ENCODE measurements at places on chromosomes 16 and 17. TPM values are rescaled to one million over a fixed set of nuclear protein-coding genes. Genes with fewer than 3 reads are reported as not detected.
A peak's percentile ranks its signal among the peaks of the same experiment; 100 is the strongest.

DNA sequence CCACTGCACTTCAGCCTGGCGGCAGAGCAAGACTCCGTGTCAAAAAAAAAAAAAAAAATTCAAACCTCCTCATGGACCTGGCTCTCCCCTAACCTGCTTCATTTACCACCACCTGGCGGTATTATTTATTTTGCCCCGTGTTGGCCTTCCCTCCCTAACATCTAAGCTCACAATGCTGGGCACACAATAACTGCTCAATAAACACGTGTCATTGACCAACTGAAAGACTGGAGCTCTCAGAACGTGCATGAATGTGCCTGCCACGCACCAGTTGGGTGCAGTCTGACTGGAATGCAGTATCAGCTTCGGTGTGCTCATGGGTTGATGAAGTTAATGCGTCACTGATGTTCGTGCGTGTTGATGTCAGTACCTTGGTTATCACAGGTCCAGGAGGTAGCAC, 64.4 kb upstream of the CDC42EP4 start:
- no peak overlapping the region for H3K4me3 ChIP-seq
- no peak overlapping the region for H3K27ac ChIP-seq
- H3K4me1 ChIP-seq = no peaks in the 10 kb centered on the region
- H3K36me3 ChIP-seq = no peaks in the 10 kb centered on the region
- no peak for DNase-seq

GRCh38 chr17:7851438-7852261, 3.2 kb upstream of the TMEM88 start:
- no peak overlapping the region for H3K4me3 ChIP-seq
- DNase-seq = peak; percentile 49
- no peaks in the 10 kb centered on the region for H3K27me3 ChIP-seq
- H3K27ac ChIP-seq = no peak overlapping the region
- peaks cover 19% of the 10 kb centered on the region for H3K36me3 ChIP-seq

- H3K4me1 ChIP-seq = no peaks in the 10 kb centered on the region
- no peak overlapping the region for H3K27ac ChIP-seq
- DNase-seq = no peak
- no peak overlapping the region for H3K4me3 ChIP-seq
- no peaks in the 10 kb centered on the region for H3K36me3 ChIP-seq
Observed at GRCh38 chr16:23917621-23918020, 81.8 kb downstream of the PRKCB start.

- no peaks in the 10 kb centered on the region for H3K4me1 ChIP-seq
- no peak for DNase-seq
- H3K27me3 ChIP-seq = no peaks in the 10 kb centered on the region
- H3K36me3 ChIP-seq = no peaks in the 10 kb centered on the region
- no peak overlapping the region for H3K4me3 ChIP-seq
Observed at GRCh38 chr17:10115536-10115932, 82.9 kb downstream of the GAS7 start.

- H3K27me3 ChIP-seq = no peaks in the 10 kb centered on the region
- no peak for DNase-seq
- no peak overlapping the region for H3K27ac ChIP-seq
- H3K4me3 ChIP-seq = no peak overlapping the region
- peaks cover 12% of the 10 kb centered on the region for H3K36me3 ChIP-seq
Observed at GRCh38 chr17:60514053-60514452, 12.0 kb downstream of the APPBP2 start.

- H3K4me3 ChIP-seq = no peak overlapping the region
- DNase-seq = peak; percentile 65
- H3K4me1 ChIP-seq = peaks cover 18% of the 10 kb centered on the region
- H3K27ac ChIP-seq = peak overlapping the region; percentile 49
- H3K27me3 ChIP-seq = no peaks in the 10 kb centered on the region
- no peaks in the 10 kb centered on the region for H3K36me3 ChIP-seq
Observed at GRCh38 chr16:64428463-64429113, 693.3 kb downstream of the CDH11 start.

GRCh38 chr16:361872-362701, 8.3 kb downstream of the MRPL28 start:
- H3K4me3 ChIP-seq = no peak overlapping the region
- DNase-seq = peak; percentile 60
- H3K4me1 ChIP-seq = peaks cover 17% of the 10 kb centered on the region
- no peak overlapping the region for H3K27ac ChIP-seq
- no peaks in the 10 kb centered on the region for H3K36me3 ChIP-seq

GRCh38 chr16:88722784-88723506, 16.6 kb downstream of the CTU2 start:
- peaks cover 9% of the 10 kb centered on the region for H3K36me3 ChIP-seq
- DNase-seq = no peak
- H3K27ac ChIP-seq = no peak overlapping the region
- H3K4me3 ChIP-seq = no peak overlapping the region
- no peaks in the 10 kb centered on the region for H3K27me3 ChIP-seq

- H3K27me3 ChIP-seq = no peaks in the 10 kb centered on the region
- no peak for DNase-seq
- H3K27ac ChIP-seq = no peak overlapping the region
- H3K4me1 ChIP-seq = peaks cover 6% of the 10 kb centered on the region
Observed at GRCh38 chr17:48439875-48440505, 10.0 kb upstream of the SKAP1 start.

- DNase-seq = no peak
- H3K36me3 ChIP-seq = peaks cover 41% of the 10 kb centered on the region
- no peaks in the 10 kb centered on the region for H3K27me3 ChIP-seq
- H3K4me3 ChIP-seq = no peak overlapping the region
- H3K27ac ChIP-seq = no peak overlapping the region
Observed at GRCh38 chr16:3748307-3748706, 31.0 kb upstream of the TRAP1 start.

Gene TERB1
- not detected for total RNA-seq

DNA sequence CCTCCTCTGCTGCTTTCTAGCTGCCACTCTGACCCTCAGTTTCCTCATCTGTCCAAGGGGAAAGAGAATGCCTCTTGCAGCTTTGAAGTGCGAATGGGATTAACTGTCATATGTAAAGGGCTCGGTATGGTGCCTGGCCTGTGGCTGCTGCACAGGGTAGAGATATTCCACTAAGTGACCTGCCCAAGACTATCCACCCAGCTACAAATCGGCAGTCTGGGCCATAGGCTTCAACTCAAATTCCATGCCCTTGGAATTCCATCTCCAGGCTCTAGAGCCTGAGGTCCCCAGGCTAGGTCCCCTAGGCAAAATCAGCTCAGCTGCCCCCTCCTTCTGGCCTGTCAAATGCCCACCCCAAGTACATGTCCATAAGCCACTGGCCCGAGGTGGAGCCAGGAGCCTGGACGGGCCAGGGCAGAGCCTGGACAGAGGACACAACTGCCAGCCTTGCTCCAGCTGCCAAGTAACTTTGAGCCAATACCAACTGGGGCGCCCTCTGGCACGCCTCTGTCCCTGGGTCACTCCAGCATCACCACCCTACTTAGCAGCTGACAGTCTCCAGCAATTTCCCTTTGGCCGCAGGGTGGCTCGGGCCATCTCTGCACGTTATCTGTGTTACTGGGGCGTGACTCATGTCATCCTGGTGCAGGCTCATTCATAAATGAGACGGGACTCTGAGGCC, 57.2 kb downstream of the SDK2 start:
- no peaks in the 10 kb centered on the region for H3K27me3 ChIP-seq
- H3K4me1 ChIP-seq = no peaks in the 10 kb centered on the region
- no peak overlapping the region for H3K4me3 ChIP-seq

- no peaks in the 10 kb centered on the region for H3K4me1 ChIP-seq
- H3K4me3 ChIP-seq = no peak overlapping the region
Observed at GRCh38 chr17:65175952-65176351, 38.8 kb downstream of the RGS9 start.

Gene FBXO39
- not detected for total RNA-seq

Gene ACSM3
- 1.8 TPM for total RNA-seq

Gene HCFC1R1
- 18.9 TPM for total RNA-seq

GRCh38 chr17:8502126-8502525, 66.4 kb downstream of the NDEL1 start:
- no peak for DNase-seq
- H3K4me3 ChIP-seq = no peak overlapping the region
- H3K4me1 ChIP-seq = no peaks in the 10 kb centered on the region
- H3K36me3 ChIP-seq = peaks cover 12% of the 10 kb centered on the region
- H3K27ac ChIP-seq = no peak overlapping the region

Gene ERN2
- not detected for total RNA-seq

- H3K4me1 ChIP-seq = peaks cover 6% of the 10 kb centered on the region
- no peaks in the 10 kb centered on the region for H3K36me3 ChIP-seq
- no peaks in the 10 kb centered on the region for H3K27me3 ChIP-seq
- DNase-seq = no peak
Observed at GRCh38 chr16:84879569-84880487, 60.0 kb downstream of the CRISPLD2 start.

Gene CSH1
- not detected for total RNA-seq

DNA sequence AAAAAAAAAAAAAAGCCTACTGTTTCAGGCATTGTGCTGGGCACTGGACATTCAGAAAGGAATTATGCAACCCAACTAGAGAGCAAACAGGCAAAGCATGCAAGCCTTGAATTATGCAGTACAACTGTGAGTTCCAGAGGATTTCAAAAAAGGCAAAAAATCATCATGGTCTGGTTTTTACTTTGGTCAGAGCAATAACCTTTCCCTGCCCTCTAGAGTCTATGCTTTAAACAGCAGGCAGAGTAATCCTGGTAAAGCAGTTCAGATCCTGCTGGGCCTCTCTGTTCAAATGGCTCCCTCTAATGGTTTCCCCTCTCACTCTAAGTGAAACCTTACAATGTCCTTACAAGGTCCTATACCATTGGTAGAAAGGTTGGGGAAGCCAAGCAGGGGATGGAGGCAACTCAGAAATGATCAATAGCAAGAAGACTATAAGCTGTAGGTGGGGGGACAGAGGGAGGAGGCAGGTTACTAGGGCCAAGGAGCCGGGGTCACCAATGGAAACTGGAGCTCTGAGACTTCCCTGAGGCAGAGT, 4.6 kb upstream of the TAF15 start:
- peak; percentile 57 for DNase-seq
- no peaks in the 10 kb centered on the region for H3K4me1 ChIP-seq
- H3K4me3 ChIP-seq = no peak overlapping the region
- H3K36me3 ChIP-seq = no peaks in the 10 kb centered on the region
- peaks cover 18% of the 10 kb centered on the region for H3K27me3 ChIP-seq
- H3K27ac ChIP-seq = no peak overlapping the region

Gene AARSD1
- 29.4 TPM for total RNA-seq

GRCh38 chr16:50469744-50470321, 78.4 kb upstream of the NKD1 start:
- H3K4me3 ChIP-seq = no peak overlapping the region
- no peak overlapping the region for H3K27ac ChIP-seq
- no peak for DNase-seq
- H3K27me3 ChIP-seq = no peaks in the 10 kb centered on the region

- H3K36me3 ChIP-seq = no peaks in the 10 kb centered on the region
- H3K4me3 ChIP-seq = peak overlapping the region; percentile 57
- H3K27me3 ChIP-seq = no peaks in the 10 kb centered on the region
- peaks cover 18% of the 10 kb centered on the region for H3K4me1 ChIP-seq
Observed at GRCh38 chr16:86195863-86196630, 297.1 kb downstream of the IRF8 start.

- no peak for DNase-seq
- H3K27me3 ChIP-seq = no peaks in the 10 kb centered on the region
- no peak overlapping the region for H3K4me3 ChIP-seq
- no peaks in the 10 kb centered on the region for H3K36me3 ChIP-seq
- H3K4me1 ChIP-seq = no peaks in the 10 kb centered on the region
Observed at GRCh38 chr16:54275956-54276355, 10.6 kb downstream of the IRX3 start.

- H3K4me3 ChIP-seq = no peak overlapping the region
- no peak for DNase-seq
- H3K36me3 ChIP-seq = no peaks in the 10 kb centered on the region
- H3K27ac ChIP-seq = no peak overlapping the region
Observed at GRCh38 chr16:53955221-53955875, 251.4 kb downstream of the FTO start.

DNA sequence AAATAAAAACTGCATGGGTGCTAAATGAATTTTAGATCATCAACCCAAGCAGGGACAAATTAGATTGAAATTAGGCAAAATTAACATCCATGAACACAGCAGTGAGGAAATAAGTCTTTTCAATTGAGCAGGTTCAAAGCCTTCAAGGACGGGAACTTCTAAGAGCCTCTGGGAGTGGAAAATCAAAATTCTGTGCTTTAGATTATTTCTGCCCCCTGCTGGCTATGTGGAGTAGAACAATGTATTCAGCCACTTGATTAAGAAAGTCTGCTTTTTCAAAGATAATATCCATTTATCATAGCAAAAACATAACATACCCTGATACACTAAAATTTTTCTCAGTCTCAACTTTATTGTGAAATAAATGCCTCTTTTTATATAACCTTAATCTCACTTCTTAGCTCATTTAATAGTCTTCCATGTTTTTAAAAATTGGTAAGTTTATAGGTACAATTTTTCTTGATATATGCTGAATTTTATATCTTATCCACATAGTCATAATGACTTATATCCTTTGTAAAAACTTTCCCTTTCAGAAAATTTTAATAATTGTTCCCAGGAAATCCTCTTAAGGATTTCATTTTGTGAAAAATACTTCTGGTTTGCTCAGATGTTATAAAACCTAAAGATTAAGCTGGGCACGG, 28.1 kb upstream of the NOL11 start:
- H3K36me3 ChIP-seq = no peaks in the 10 kb centered on the region
- H3K27me3 ChIP-seq = no peaks in the 10 kb centered on the region
- H3K27ac ChIP-seq = no peak overlapping the region
- no peaks in the 10 kb centered on the region for H3K4me1 ChIP-seq
- DNase-seq = peak; percentile 38

DNA sequence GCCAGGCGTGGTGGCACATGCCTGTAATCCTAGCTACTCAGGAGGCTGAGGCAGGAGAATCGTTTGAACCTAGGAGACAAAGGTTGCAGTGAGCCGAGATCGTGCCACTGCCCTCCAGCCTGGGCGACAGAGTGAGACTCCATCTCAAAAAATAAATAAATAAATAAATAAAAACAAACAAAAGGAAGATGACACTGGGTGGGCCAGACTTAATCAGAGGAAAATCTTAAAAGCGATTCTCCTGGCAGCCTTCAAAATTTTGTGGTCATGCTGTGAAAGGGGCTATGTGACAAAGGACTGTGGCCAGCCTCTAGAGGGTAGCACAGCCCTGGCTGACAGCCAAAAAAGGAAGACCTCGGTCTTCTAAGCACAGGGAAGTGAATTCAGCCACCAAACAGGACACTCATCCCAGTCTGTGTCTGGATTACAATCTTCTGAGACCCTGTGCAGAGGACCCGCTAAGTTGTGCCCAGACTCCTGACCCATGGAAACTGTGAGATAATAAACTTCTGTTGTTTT, 391.1 kb downstream of the CNTNAP4 start:
- no peaks in the 10 kb centered on the region for H3K36me3 ChIP-seq
- DNase-seq = peak; percentile 13
- no peaks in the 10 kb centered on the region for H3K27me3 ChIP-seq
- no peaks in the 10 kb centered on the region for H3K4me1 ChIP-seq
- no peak overlapping the region for H3K27ac ChIP-seq

Measured in SJCRH30 (cell line).